ENCODE measurements at places on chromosomes 13 and 19. TPM values are rescaled to one million over a fixed set of nuclear protein-coding genes. Genes with fewer than 3 reads are reported as not detected.

TMEM86B gene
- polyA plus RNA-seq, result 0.60 TPM

SMAD9 gene
- 0.10 TPM for polyA plus RNA-seq

ACTMAP gene
- polyA plus RNA-seq, result 1.4 TPM

ARHGAP33 gene
- 0.49 TPM for polyA plus RNA-seq

PGLYRP2 gene
- polyA plus RNA-seq, result not detected

ZNF556 gene
- polyA plus RNA-seq, result 0.01 TPM

GPR18 gene
- polyA plus RNA-seq, result not detected

DNA sequence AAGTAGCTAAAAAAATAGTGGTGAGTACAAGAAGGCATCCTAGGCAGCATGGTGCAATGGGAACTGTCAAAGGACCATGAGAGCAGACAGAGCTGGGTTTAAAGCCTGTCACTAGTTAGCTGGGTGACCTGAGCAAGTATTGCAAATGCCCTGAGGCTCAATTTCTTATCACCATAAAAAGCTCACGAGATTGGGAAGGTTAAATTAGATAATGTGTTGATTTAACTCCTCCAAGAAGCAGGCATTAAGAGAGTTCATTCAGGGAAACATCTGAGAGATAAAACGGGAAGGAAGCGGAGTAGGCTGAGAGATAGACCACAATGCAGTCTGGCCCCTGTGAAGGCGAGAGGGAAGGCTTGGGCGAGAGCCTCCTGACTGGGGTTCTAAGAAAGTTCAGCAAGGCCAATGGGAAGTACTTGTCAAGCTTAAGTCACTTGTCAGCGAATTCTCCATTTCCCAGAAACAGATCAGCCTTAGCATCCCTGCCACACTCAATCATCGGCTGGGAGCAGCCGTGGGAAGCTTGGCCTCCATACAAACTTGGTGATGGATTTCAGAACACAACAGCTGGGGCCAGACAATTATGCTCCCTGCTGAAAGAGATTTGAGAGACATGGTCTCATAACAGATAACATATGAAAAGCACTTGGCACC is 105.5 kb downstream of the POU4F1 start:
- no peak for DNase-seq
- no peak overlapping the region for H3K27ac ChIP-seq
- H3K4me3 ChIP-seq, result no peak overlapping the region
- H3K4me1 ChIP-seq, result no peaks in the 10 kb centered on the region
- H3K27me3 ChIP-seq, result no peaks in the 10 kb centered on the region

- H3K4me1 ChIP-seq, result peaks cover 18% of the 10 kb centered on the region
- no peak overlapping the region for H3K27ac ChIP-seq
- H3K36me3 ChIP-seq, result no peaks in the 10 kb centered on the region
- DNase-seq, result no peak
Observed at GRCh38 chr19:4829001-4829712, 2.4 kb downstream of the TICAM1 start.

GRCh38 chr13:46354156-46355087 is 32.6 kb downstream of the RUBCNL start:
- DNase-seq, result peak; percentile 79
- no peaks in the 10 kb centered on the region for H3K4me1 ChIP-seq
- no peaks in the 10 kb centered on the region for H3K36me3 ChIP-seq
- no peak overlapping the region for H3K4me3 ChIP-seq
- peak overlapping the region; percentile 52 for H3K27ac ChIP-seq
- H3K27me3 ChIP-seq, result no peaks in the 10 kb centered on the region

- H3K27ac ChIP-seq, result no peak overlapping the region
- DNase-seq, result peak; percentile 86
- peaks cover 9% of the 10 kb centered on the region for H3K36me3 ChIP-seq
- H3K4me1 ChIP-seq, result peaks cover 14% of the 10 kb centered on the region
- peak overlapping the region; percentile 46 for H3K4me3 ChIP-seq
Observed at GRCh38 chr19:1811472-1811894, 593 bp downstream of the ATP8B3 start.

GRCh38 chr19:41420101-41420880 is 6.9 kb downstream of the B3GNT8 start:
- no peaks in the 10 kb centered on the region for H3K4me1 ChIP-seq
- no peak overlapping the region for H3K27ac ChIP-seq
- H3K27me3 ChIP-seq, result no peaks in the 10 kb centered on the region
- peaks cover 13% of the 10 kb centered on the region for H3K36me3 ChIP-seq

GRCh38 chr13:51229731-51230130 is 7.5 kb downstream of the FAM124A start:
- H3K36me3 ChIP-seq, result no peaks in the 10 kb centered on the region
- no peaks in the 10 kb centered on the region for H3K4me1 ChIP-seq
- no peak overlapping the region for H3K27ac ChIP-seq
- H3K4me3 ChIP-seq, result no peak overlapping the region
